ENCODE measurements at places on chromosomes 4 and X.

DNA sequence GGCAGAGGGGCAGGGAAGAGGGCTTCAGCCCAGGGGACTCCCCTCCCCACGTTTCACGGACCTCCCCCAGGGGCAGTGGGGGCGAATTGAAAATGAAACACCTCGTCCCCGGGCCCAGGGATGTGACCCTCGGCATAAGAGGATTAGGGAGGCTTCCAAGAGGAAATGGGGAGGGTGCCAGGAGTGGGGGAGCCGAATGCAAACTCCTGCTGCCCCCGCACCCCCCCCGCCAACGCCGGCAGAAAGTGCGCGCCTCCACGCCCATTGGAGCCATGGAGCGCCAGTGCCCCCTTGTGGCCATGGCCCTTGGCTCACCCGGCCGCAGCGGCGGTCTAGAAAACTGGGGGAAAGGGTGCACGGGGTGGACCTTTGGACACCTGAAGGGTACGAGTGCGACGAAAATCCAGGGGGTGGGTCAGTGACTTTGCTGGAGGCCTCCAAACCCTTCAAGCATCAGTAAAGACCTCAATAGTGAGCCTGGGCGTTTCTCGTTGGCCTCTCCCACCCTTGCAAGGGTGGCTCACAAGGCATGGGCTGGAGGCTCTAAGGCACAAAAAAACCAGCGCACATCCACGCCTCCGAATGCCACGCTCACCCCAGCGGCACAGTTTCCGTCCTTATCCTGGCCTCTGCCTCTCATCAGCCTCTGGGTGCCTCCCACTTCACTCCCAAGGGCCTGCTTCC is 120.8 kb upstream of the PJA1 start:
- no peak for DNase-seq

GRCh38 chr4:878796-879728 is 53.1 kb downstream of the GAK start:
- no peak for DNase-seq

- DNase-seq = no peak
Observed at GRCh38 chr4:38049545-38050170, 89.5 kb downstream of the PTTG2 start.

DNA sequence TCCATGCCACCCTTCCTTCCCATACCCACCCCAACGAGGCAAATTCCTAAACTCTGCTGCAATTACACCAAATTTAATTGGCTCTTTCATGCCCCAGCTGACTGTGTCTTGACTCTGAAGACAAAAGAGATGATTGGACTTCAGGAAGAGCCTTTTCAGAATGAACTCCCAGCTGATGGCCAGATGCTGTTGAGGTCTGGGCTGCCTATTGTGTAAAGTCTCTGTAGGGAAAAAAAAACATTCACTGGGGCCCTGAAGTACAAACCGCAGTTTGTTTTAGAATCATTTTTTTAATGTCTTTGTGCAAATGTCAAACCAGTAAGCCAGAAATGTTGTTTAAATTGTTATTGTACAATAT is 174.8 kb downstream of the HHIP start:
- DNase-seq = no peak

DNA sequence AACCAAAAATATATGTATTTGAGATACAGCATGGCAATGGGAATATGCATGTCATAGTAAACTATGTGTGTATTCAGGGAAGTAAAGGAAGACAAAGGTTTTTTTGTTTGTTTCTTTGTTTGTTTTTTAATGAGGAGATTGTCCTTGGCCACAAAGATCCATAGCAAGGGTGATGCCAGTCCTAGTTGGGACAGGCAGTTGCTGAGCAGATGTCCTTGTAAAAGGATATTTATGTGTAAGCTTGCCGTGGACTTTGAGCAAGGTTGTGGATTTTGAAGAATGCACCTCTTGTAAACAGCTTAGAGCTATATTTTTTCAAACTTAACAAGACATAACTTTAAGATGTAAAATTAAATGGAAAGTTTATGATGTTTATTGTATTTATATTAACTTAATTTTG is 69.9 kb upstream of the GABRE start:
- DNase-seq = no peak

DNA sequence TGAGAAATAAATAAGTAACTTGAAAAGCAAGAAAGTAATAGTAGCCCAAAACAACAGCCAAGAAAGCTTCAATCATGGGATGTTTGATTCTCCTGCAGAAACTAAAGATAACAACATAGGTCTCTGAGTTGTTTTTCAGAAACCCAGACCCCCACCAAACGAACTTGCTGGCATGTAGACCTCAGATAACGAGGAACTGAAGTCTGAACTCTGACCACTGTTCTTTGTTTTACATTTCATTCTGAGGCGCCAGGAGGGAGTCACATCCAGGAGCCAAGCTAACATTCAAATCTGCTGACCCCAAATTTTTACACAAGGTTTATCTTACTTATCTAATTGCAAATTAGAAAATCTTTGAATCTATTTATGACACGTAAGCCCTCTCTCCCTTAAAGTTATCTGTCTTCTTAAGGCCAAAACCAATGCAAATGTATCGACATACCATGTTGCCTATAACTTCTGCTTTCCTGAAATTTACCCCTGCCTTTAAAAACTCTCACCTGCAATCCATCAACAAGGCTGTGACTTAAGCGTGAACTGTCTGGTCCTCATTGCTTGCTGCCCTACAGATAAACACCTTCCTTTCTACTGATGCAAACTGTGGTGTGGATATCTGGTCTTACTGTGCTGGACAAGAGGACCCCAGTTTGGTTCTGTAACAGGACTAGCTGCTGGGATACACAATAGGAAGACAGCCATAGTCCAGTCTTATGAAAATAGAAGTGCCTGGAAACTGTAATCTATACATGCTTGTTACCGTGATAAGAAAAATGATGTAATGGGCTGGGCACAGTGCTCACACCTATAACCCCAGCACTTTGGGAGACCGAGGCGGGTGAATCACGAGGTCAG is 37.5 kb upstream of the NEIL3 start:
- DNase-seq = no peak

GRCh38 chr4:80419946-80420345 is 84.4 kb downstream of the CFAP299 start:
- DNase-seq = no peak

- no peak for DNase-seq
Observed at GRCh38 chr4:174523025-174523693, 871 bp upstream of the HPGD start.
